ENCODE measurements at places on chromosomes 4 and X.
A peak's percentile ranks its signal among the peaks of the same experiment; 100 is the strongest.

DNA sequence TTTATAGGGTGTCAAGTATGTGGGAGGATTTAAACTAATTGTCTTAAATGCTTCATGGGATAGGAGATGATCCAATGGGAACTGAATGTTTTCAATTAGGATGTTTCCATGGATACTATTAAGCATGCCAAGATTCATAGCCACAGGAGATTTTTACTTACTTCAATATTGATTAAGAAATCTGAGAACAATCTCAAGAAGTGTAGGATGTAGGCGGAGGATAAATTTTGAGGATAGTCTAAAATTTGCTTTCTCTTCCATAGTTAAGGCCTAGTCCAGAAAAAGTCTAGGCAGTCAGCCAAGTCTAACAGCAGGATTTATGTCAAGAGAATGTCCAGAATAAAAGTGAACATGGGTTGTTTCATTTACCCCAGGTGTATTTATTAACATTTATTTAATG is 32.8 kb downstream of the REPS2 start:
- no peak for DNase-seq

DNA sequence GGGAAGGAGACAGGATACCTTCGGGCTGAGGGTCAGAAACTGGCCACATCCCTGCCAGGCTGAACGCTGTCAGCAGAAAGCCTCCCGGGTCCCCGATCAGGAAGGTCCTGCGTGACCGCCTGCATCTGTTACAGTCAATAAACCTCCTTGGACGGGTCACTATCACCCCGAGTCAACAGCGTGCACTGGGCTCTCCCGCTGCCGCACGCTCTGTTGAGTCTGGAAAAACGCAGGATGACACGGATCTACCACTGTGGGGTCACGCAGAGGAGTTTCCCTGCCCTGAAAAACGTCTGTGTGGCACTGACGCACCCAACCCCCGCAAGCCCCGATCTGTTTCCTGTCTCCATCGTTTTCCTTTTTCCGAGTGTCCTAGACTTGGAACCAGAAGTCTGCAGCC is 12.1 kb downstream of the PPP2R3B start:
- no peak for DNase-seq

DNA sequence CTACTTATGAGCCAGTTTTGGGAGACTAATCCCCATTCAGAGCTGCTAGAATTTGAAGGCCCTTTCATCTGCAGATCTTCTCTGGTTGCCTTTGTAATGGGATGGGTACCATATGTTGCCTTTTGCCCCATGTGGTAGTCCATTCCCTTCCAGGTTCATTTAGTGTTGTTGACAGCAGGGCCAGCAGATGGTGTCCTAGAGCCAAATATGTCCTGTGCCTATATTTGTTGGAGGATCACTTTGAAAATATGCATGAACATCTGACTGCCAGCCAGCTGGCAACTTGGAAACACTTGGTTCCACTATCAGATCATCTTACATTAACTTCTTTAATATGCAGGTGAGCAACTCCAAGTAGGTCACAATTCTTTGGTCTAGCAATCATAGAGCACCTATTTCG is 30.4 kb downstream of the CFAP299 start:
- DNase-seq = peak; percentile 44

DNA sequence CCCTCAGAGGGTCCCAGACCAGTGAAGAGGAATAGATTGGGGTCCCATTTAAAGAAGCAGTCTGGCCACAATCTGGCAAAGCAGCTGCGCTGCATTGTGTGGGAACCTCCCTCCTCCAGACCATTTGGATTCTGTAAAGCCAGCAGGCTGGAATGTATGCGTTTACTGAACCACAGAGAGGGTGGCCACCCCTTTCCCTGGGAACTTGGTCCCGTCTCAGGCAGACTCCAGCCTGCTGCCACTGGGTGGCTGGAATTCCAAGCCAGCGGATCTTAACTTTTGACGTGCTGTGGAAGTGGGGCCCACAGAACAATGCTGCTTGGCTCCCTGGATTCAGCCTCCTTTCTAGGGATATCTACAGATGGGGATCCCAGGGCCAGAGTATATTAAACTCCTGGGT is 307.2 kb downstream of the DACH2 start:
- DNase-seq = no peak

DNA sequence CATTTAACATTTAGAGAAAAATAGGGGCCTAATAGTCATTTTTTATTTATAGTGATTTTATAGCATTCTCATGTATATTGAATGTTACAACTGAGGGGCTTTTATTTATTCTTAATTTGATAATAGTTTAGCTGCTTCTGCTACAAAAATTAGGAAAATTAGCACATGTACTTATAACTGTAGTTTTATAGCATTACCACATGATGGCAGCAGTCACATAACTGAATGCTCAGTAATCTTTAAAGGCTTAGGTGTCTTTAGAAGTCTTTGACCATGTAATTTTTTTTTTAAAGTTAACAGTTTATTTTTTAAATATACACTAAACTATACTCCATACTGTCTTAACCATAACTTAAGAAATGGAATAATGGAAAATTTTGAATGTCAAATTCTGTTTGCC is 136.6 kb downstream of the STAG2 start:
- DNase-seq = peak; percentile 15

GRCh38 chrX:101287402-101287801 is 3.7 kb downstream of the TAF7L start:
- DNase-seq = no peak

GRCh38 chrX:11766487-11766886 is 8.4 kb downstream of the MSL3 start:
- DNase-seq = no peak

GRCh38 chr4:101103381-101104142 is 243.8 kb downstream of the PPP3CA start:
- no peak for DNase-seq

- no peak for DNase-seq
Measured at GRCh38 chr4:157616741-157617472, 396.4 kb downstream of the GRIA2 start.

DNA sequence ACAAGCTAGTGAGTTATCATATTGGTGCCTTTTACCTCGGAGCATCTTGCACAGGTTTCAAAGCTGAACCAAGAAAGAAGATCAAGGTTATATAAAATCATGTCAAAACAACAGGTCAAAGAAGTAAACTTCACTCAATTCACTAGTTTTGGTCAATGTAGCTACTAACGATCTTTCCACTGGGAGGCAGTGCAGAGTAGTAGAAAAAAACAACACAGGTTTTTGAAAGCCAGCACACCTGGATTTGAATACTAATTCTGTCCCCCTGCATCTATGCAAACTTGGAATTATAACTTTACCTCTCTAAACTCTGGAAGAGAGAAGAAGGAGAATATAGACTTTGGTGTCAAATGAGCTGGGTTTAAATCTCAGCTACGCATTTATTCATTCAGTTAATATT is 266.1 kb downstream of the GRIA3 start:
- DNase-seq = no peak

DNA sequence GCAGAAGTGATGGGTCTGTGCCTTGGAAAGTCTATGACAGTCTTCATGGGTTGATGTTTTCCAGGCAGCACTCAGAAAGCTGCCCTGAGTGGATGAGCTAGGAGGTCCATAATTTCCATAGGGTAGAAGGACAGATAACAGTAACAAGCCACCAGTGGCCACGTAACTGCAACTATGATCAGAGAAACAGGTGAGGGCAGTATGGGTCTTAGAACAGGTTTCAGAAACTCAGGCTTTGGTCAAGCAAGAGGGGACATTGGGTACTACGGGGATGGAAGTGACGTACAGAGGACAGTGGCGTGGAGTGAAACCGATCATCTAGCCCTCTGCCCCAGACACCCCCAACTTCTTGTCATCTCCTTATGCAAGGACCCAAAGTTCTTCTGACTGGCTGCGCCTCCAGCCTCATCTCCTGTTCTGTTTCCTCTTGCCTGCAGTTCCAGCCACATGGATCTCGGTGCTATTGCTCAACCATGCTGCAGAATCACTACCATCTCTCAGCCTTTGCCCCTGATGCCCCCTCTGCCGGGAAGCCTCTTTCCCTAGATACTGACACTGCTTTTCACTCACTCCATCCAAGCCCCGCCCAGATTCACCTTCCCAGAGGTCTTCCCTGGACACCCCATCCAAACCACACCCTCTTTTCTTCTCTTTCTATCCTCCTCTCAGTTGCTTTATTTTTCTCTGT is 123.4 kb downstream of the MFAP3L start:
- no peak for DNase-seq

GRCh38 chrX:136781180-136781797 is 557 bp upstream of the ARHGEF6 start:
- DNase-seq = no peak

DNA sequence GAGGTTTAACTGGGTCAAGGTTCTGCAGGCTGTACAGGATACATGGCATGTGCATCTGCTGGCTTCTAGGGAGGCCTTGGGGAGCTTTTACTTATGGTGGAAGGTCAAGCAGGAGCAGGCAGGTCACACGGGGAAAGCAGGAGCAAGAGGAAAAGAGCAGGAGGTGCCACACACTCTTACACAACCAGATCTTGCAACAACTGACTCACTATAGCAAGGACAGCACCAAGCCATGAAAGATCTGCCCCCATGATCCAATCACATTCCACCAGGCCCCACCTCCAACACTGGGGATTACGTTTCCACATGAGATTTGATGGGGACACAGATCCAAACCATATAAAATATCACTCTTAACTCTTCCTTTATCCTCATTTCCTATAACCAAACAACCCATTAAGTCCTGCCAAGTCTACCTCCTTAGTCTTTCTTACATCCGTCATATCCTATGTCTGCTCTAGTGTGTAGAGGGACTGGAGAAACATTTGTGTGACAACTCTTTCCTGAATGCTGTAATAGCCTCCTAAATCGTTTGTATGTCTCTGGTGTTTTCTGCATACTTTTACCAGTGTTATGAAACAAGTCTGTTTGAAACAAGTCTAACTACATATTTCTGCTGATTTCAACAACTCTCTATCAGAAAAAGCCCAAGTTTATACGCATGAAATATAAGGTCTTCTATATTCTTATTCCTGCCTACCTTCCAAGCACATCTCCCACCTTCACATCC is 8.3 kb upstream of the RAP2C start:
- DNase-seq = no peak

DNA sequence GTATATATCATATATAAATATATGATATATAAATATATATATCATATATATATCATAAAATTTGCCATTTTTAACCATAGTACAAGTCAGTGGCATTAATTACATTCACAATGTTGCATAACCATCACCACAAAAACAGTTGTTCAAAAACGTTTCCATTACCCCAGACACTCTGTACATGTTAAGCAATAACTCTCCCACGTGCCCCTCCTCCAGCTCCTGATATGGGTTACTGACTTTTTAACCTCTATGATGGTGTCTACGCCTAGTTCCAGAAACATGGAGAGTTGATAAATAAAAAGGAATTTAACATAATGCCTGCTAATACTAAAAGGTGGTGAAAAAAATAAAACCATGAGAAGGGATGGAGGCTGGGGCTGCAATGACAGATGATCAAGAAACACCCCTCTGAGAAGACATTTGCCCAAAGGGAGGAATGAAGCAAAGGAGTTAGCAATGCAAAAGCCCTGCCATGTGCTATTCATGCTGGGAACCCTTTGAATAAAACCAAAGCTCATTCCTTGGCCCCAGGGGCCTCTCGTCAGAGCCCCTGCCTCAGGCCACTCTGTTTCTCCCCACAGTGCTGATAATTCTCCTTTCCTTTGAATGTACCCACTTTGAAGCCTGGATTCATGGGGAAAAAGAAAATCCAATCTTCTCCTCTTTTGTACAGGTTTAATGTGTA is 144.3 kb downstream of the NWD2 start:
- DNase-seq = no peak

DNA sequence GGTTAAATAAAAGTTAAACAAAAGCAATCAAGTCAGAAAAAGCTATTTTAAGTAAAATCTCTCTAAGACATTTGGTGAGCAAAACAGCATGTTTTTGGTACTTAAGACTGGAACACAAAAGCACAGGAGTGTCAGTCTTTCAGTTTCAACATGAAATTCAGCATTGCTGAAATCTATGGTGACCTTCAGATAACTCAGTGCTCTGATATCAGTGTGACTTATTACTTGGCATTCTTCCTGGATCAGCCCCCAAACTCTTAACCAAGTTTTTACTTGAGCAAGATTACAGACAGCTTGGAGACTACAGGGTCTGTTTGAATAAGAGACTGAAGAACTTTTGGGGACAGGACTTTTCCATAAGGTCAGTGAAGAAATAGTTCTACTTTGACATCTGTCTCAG is 437.2 kb downstream of the RAPGEF2 start:
- no peak for DNase-seq

GRCh38 chr4:99809326-99809725 is 7.3 kb upstream of the DAPP1 start:
- DNase-seq = no peak

DNA sequence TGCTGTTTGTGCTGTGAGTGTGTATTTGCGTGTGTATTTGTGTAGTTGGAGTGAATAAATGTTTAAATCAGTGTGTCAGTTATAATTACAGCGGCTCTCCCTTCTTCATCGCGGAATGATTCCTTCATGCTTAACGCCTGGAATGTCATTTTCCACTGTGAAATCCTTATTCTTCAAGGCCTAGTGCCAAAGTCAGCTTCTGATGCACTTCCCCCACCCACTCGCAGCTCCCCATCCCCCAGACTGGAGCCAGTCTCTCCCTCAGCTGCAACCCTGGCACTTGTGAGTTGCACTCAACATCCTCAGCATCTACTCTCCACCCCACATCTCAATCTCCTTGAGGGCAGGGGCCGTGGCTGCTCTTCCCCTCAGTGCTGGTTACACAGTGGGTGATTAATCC is 583.0 kb downstream of the BCOR start:
- no peak for DNase-seq

DNA sequence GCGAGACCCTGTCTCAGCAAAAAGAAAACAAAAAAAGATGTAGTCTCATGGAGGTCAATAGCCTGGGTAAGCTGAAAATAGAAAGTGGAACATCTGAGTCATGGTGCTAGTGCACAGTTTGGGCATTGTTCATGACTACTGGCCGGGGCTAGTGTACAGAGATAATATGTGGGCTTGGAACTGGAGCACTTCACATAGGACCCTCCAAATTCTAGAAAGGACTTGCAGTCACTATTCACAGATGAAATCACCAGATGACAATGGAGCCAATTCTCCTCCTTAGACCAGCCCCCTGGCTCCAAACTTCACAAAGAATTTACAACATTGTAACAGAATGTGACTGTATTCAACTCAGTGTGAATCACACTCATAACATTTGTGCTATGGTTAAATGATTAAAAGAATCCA is 367.8 kb upstream of the SLC7A11 start:
- DNase-seq = no peak

DNA sequence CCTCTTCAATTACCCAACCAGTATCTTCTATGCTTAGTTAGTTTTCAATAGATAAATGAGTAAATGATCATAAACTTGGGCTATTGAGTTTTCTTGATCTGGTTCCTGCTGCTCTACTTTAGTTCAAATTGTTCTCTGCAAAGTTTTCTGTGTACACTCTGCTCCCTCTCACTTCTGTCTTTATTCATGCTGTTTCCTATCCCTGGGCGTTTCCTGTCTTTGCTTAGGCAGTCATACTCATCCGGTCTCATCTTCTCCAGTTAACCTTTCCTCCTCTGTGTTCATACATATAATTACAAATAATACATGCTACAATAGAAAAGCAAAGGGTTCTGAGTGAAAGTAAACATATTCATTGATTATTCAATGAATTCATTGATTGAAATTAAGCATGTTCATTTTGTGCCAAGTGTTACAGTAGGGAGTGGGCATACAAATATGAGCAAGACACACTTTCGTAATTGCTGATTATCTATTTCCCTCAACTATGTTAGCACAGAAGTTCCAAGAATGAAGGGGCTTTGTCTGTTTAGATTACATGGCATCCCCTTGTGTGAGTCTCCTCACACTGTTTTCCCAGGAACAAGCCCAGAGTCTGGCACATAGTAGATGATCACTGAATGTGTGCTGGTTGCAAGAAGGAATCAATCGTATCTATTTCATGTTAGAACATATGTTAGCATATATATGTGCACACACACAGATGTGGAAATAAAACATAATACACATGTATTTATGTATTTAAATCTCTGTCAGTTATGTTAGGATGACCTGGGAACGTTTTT is 1.1 kb downstream of the RAB39B start:
- DNase-seq = peak; percentile 25
